Amniotic stem cell (primary cell): ENCODE measurements at places on chromosomes 1 and 21.

DNA sequence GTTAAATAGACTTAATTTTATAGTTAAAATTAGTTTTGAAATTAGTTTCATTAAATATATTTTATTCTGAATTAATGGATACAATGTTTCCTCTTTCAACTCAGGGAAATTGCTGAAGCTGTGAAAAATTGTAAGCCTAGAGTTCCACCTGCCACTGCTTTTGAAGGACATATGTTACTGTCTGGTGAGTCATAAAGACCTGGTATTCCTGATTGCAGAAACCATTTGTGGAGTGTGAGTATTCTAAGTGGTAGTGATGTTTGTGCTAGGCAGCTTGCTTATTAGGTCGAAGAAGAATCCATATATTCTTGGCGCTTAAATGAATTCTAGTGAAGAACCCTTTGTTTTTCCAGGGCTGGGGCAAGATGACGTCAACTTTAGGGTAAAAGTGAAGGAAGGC, 34.0 kb downstream of the MTR start:
- no peak for DNase-seq

GRCh38 chr1:204464701-204465100, 29.9 kb downstream of the PIK3C2B start:
- no peak for DNase-seq

DNA sequence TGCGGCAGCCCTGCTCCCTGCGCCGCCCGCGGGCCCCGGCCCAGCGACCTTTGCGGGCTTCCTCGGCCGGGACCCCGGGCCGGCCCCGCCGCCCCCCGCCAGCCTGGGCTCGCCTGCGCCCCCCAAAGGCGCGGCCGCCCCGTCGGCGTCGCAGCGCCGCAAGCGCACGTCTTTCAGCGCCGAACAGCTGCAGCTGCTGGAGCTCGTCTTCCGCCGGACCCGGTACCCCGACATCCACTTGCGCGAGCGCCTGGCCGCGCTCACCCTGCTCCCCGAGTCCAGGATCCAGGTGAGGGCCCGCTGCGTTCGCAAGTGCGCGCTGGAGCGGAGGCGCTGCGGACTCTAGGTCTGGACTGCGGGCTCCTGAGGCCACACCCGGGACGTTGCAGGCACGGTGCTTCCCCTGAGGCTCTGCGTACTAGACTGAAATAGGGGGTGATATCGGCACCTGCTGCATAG, 351 bp downstream of the MIXL1 start:
- DNase-seq, result no peak

- DNase-seq, result no peak
Measured at GRCh38 chr1:207861442-207862177, 49.3 kb downstream of the CD34 start.

DNA sequence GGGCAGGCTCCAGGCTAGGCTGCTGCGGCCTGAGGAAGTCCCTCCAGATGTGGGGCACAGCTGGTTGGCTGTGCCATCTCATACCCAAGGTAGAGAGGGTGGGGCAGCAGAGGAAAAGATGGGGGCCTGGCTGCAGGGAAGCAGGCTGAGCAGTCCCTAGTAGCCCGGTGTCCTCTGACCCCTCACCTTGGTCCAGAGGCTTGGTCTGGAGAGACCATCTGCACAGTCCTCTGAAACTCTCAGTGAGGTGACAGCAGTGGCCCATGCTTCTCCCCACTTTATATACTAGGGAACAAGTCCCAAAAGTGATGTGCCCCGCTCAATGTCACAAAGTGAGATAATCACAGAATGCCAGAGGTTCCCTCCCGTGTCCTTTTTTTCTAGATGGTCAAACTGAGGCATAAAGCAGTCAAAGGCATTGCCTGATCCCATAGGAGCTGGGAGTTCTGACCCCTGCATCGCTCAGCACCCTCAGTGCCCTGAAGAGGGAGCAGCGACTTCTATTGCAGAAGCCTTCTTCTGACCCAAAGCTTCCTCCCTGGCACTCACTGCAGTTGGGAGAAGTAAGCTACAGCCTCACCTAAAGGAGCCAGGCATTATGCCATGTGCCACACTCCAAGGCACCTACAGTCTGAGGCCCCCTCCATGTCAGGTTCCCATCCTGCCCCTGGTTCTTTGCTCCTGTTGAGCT, 45.5 kb downstream of the TRABD2B start:
- no peak for DNase-seq

DNA sequence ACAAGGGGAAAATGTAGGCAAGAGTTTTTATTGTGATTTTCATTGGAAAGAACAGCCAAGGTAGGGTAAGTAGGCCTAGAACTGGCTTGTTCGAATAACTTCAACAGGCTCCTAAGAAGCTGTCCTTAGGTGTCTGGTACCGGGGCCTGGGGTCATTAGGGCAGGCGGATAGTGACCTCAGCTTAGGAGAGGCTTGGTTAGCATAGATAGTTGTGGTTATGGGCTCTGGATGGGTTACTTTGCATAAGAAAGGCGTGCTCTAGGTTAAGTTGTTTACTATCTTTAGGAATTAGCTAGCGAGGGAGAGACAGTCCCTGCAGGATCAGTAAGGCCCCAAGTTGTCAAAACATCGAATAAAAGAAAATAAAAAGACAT, 20.7 kb upstream of the HPCAL4 start:
- no peak for DNase-seq
